ENCODE measurements at places on chromosomes 11 and 22.
A peak's percentile ranks its signal among the peaks of the same experiment; 100 is the strongest.

DNA sequence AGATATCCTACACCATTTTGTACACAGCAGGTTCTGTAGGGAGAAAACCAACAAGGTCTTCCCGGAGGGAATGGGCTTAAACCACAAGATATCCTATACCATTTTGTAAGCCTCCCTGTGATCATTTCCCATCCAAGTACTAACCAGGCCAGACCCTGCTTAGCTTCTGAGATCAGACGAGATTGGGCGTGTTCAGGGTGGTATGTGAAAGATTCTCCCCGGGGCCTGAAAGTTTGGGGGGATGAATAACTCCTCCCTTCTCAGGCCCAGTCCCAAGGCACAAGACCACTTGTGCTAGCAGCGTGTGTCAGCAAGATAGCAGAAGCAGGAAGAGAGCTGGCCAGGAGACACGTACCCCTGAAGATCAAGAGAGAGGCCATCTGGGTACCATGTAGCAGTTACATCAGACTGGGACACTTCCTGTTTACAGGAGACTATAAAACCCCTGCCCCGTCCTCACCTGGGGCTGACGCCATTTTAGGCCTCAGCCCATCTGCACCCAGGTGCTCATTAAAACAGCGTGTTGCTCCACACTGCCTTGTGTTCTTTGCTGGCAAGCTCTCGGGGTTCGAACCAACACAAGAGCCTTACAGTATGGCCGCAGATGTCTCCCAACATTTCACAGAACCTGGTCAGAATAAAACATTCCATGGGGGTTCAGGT lies 17.3 kb downstream of the MIF start:
- no peak for DNase-seq

DNA sequence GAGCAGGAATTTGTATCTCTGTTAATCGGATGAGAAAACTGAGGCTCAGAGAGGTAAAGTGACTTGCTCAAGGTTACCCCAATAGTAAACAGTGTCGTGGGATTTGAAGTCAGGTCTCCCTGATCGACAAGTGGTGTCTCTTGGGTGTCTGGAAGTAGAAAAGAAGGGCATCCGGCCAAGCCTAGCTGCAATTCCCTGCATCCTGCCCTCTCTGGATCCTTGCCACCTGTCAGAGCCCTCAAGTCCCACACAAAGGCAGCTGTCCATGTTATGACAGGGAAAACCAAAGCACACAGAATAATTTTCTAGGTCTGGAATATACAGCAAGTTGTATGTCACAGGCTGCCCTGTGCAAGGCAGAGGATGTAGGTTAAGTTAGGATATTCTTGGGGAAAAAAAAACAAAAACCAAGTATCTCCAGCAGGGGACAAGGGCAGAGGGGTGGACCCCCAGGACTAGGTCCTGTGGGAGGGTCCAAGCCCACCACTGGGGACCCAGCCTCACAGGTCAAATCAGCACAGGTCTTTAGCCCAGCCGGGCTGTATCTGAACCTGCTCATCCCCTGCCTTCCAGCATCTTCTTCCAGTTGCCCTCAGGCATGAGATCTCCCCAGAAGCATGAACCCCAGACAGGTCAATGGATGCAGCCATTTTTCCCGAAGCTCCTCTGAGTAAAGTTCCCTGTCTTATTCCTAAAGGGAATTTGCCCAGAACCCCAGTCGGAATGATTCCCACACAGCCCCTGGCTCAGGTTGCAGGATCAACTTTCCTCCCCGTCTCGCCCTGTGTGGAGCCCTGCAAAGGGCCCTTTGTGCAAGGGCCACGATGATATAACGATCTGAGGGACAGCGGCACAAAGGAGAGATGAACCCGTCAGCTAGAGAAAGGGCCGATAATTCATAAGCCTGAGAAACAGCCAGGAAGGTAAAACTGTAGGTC lies 15.0 kb downstream of the USH1C start:
- peak; percentile 61 for DNase-seq

DNA sequence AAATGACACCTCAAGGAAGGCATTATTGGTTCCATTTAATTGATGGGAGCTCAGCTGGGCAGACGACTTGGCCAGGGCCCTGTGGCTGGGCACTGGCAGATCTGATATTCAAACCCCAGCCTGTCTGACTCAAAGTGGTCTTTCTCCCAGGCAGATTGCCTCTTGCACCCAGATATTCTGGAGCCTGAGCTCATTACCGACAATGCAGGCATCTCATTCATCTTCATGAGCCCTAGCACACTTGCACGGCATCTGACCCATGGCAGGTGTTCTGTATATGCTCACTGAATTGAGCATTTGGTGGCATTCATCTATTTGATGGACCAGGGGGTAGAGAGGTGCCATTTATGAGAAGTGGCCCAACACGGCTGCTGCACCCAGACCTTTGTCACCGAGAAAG lies 193.1 kb downstream of the DSCAML1 start:
- no peak for DNase-seq

GRCh38 chr22:27718186-27719035 lies 83.1 kb downstream of the MN1 start:
- DNase-seq: no peak

DNA sequence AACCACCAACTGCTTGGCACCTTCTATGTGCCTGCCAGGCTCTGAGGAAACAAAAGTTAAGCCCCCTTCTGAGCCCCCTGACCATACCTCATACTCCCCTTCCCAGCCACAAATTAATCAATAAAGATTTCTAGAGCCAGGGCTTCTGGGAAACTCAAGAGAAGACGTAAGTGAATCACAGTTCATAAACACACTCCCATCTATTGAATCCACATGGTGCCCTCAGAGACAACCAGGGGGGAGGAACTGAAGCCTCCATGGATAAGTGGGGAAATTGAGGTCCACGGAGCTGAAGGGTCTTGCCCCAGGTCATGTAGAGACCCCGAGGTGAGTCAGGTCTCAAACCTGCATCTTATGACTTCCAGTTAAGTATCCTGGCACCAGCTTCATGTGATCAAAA lies 150.6 kb downstream of the MN1 start:
- DNase-seq: no peak

- DNase-seq: no peak
These were observed 244.9 kb upstream of the SYN3 start for GRCh38 chr22:33303099-33303498.

- DNase-seq: no peak
These were observed 18.9 kb upstream of the TMEM121B start for GRCh38 chr22:17140022-17140421.

- DNase-seq: no peak
These were observed at the start of gene IL18 for GRCh38 chr11:112163875-112164685. Gene IL18, minus strand, starts transcription at chr11:112164094. Its CDS starts 9,041 bp downstream, at chr11:112155053.

DNA sequence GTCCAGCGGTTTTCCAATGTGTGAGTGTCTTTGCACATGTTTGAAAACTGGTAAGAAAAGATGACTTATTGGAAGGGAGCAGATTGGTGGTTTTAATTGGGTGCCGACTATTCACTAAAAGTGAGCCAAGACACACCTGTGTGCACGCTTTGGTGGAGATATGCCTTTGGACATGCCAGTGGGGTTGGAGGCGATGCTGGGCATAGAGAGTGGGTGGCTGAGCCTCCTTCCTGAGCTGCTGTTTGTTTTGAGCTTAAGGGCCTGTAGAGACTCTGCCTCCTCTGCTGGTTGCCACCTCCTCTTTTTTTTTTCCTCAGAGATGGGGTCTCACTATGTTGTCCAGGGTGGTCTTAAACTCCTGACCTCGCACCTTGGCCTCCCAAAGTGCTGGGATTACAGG lies 9.5 kb downstream of the IGHMBP2 start:
- no peak for DNase-seq

DNA sequence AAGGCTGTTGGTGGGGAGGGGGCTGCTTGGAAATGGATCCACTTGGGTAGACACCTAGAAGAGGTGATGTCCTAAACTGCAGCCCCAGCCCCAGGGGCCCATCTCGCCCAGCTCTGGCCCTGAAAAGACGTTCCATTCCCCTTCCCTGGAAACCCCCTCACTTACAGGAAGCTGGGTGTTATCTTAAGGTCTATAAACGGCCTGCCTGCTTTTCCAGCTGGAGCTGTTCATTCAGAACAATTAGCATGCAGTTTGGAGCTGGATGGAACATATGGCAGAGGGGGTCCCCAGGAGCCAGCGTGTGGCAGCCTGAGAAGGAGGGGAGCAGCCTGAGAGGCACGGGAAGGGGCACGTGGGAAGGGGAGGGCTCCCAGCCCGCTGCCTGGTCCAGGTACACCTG lies 139.6 kb downstream of the PKNOX2 start:
- no peak for DNase-seq

DNA sequence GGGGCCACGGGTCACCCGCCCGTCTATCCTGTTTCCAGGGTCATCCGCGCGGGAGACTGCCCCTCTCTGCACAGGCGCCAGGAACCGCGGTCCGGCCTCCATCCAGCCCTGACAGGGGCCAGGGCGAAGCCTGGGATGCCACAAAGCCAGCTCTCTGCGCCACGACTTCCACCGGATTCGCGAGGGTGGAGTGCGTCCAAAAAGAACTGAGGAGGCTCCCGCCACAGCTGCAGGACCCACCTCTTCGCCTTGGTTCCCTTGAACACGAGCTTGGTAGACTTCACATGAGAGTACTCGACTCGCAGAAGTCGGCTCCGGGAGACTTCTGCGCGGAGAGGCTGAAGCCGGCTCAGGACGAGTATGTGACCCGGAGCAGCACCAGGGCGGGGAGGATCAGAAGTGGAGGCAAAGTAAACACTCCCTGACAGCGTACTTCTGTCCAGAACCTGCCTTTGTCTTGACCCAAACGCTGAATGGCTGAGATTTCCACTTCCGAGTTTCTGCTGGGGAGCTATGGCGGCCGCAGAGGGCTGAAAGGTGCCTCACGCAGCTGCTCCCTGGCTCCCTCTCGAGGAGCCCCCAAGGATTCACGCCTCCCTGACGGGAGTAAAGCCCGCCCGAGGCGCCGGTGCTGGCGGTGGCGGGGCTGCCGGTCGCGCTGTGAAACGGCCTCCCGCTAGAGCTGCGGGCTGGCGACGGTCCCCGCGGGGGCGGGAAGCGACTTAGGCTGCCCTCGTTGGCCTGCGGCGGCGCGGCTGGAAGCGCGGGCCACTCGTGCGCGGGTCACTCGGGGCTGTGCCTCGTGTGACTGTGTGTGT lies 4566.7 kb upstream of the OR11H1 start:
- DNase-seq: no peak

All from posterior cingulate gyrus (tissue), 11 donors.